Upper lobe of left lung (tissue), 6 donors: ENCODE measurements at places on chromosomes 2 and 18.

DNA sequence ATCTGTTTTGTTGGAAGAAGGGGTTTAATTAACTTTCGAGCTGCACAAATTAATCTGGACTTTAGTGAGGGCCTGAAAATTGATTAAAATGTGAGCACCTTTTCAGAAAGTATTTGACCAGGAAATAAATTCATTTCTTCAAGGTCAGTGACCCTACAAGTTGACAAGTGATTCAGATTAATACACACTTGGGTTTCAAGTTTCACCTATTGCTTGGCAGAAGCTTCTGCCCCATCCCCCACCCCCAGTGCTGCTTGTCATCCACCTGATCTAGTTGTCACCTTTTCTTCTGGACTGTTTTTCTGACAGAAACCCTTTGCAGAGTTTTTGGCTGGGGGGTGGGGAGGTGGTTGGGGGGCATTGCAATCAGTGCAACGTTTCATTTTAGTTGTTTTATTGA, 46.2 kb downstream of the RPRM start:
- DNase-seq = no peak

DNA sequence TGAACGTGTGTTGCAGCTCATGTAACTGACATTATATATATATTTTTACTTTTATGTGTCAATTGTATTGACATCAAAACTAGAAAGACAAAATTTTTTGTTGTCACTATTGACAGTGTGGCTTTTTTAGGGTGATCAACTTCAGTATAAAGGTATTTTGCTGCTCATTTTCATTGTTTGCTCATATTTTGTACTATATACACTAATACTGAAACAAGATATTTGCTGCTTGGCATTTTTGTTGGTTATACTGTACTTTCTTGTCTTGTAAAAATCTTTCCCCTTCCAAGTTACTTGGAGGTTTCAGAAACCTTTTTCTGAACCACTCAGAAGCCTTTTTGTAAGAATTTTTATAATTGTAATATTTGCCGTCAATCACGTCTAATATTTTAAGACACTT, 16.5 kb downstream of the AFTPH start:
- no peak for DNase-seq

- DNase-seq = no peak
Measured at GRCh38 chr2:37332560-37332959, 7.9 kb upstream of the PRKD3 start.

DNA sequence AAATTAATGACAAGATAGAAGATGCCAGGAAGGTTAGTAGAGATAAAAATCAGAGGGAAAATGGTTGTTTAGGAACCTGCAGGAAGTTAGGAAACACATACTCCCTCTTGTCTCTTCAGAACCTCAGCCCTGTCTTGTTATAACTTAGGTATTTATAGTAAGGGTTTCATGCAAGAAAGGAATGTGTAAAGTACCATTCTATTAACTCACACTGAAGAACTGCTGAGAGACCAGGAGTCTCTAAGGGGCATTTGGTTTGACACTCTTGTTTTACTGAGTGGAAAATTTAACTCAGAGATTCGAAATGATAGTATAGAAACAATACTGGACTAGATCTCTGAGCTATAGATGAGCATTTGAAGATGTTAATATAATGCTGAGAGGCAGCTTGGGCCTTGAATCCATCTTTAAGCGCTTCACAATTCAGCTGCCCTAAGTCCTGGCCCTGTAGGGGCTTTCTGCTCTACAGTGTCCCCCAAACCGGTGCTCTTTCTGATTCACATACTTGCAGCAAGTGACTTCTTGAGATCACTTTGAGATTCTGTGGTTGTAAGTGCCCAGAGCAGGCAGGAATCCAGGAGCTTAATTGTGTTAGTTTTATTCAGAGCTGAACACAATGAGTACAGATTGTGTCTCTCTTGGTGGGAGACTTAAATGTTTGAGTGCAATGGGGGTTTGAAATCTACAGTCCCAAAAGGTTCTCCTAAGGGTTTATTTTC, 235.0 kb upstream of the RGPD4 start:
- DNase-seq = no peak

DNA sequence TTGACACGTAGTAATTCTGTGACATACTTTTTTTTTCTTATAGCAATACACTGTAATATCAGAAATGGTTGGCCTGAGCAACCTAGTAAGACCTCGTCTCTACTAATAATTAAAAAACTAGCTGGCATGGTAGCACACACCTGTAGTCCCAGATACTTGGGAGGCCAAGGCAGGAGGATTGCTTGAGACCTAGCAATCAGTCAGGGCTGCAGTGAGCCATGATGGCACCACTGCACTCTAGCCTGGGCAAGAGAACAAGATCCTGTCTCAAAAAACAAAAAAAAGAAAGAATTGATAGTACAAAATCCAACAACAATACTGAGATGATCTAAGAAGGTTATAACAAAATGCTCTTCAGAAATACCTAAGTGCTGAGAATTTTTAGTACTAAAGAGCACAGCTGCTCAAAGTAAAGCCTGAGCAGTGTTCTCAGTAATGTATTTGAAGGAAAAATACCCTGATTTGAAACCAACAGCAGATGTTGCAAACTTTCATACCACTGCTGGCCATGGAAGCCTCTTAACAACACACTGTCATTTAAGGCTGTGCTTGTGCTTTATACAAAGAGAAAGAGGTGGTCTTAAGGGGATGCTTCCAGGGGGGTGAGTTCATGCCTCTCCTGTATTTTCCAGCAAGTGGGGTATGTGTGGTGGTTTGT, 132.6 kb upstream of the CDCA7 start:
- no peak for DNase-seq

GRCh38 chr18:3085612-3086011, 72.7 kb upstream of the LPIN2 start:
- DNase-seq = no peak

DNA sequence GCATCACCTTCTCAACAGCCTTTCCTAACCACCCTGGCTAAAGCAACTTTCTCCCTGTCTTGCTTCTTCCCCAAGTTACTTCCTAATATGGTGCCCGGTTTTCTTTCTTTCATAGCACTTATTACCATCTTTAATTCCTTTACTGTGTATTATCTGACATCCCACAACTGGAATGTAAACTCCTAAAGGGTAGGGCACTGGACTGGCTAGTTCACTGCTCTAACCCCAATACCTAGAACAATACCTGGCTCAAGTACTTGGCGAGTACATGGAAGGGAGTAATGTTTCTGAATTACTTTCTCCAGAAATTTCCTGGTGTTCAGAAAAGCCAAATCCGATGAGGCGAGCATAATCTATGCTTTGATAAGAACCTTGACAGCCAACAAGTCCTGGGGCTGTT, 22.7 kb upstream of the RNF103 start:
- DNase-seq = no peak

DNA sequence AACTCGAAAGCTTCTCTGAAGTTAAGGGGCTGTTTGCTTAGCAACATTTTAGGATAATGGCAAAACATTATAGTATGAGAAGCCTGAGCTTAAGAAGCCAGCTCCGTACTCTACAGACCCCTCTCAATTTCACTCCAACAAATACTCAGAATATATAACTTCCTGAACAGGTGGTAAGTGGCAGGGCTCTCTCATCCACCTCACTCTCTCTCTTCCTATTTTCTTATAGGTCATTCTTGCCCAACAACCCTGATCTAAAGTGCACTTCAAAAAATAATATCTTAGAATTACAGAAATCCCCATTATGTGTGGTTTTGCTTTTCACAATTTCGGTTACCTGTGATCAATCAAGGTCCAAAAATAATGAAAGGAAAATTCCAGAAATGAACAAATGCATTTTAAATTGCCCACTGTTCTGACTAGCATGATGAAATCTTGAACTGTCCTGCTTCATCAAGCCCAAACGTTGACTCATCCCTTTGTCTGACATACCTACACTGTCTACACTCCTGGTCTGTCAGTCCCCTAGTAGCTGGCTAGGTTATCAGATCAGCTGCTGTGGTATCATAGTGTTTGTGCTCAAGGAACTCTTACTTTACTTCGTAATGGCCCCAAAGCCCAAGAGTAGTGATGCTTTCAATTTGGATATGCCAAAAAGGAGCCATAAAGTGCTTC, 122.8 kb upstream of the COL5A2 start:
- no peak for DNase-seq

DNA sequence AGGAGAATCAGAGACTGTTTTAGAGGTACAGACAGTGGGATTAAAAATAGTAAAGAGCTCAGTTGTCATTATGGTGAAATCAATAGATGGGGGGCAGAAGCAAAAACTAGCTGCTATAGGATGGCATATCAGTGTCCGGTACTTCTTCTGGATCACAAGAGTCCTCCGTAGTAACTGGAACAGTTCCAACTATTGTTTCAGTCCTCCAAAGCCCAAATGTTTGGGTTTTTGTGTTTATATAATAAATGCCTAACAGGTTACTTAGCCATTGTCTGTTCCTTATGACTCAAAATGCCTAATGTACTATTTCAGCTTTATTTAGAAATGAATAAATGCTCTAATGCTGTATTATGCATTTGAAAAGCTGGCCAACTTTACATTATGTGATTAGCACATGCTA, 401.2 kb downstream of the PTH2R start:
- no peak for DNase-seq

DNA sequence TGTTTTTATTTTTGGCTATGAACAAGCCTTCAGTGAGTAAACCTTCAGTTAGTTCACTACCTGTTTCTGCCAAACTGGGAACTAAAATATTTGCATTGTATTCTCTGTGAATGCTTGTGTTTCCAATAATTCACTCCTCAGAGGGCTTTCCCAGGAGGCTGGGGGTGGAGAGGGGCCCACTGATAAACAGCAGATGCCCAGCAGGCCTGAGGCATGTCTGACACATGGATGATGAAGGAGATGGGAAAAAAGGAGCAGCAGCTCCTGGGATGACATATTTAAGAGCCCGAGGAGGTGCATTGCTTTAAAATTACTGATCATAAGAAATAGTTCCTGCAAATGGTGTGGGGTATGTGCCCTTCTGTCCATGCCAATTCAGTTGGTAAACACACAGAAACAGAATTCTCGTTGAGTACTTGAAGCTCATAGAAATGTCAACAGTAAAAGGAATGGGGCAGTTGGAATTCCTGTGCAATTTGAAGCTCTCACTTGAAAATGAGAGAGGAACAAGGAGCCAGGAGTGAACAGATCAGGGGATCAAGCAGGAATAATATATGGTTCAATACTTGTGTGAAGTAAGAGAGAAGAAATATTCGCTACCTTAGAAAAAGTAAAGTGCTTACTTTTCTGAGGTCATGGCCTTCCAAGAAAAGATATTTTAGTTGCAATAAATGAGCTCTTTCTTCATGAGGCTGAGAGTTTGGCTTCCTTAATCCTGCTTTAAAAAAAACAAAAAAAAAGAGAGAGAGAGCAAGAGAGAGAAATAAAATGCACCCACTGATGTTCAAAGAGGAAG, 22.0 kb upstream of the HNMT start:
- DNase-seq = no peak

GRCh38 chr2:31132786-31133185, 5.5 kb downstream of the GALNT14 start:
- DNase-seq = no peak

DNA sequence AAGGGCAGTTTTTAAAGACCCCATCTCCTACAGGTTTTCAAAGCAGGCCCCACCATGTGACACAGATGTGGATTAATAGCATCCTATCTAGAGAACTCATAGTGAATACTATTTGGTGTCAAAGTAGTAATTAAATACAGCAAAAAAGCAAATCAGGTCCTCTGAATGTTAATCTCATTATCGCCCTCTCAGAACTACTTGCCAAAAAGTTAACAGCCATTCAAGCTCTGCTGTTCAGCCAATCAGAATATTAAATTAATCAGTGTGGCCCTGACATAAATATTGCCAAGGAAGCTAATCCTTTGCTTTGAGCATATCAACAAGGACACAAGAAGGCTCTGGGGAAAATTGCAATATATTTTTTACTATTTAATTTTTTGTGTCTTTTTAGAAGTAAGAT, 428.9 kb upstream of the SOX11 start:
- no peak for DNase-seq

GRCh38 chr2:66803726-66804125, 368.8 kb downstream of the MEIS1 start:
- DNase-seq = no peak

GRCh38 chr2:212124598-212124997, 414.0 kb downstream of the ERBB4 start:
- DNase-seq = peak; percentile 24

GRCh38 chr2:145235312-145235711, 715.4 kb upstream of the ZEB2 start:
- no peak for DNase-seq

- no peak for DNase-seq
Measured at GRCh38 chr2:156037482-156037881, 295.0 kb downstream of the NR4A2 start.

DNA sequence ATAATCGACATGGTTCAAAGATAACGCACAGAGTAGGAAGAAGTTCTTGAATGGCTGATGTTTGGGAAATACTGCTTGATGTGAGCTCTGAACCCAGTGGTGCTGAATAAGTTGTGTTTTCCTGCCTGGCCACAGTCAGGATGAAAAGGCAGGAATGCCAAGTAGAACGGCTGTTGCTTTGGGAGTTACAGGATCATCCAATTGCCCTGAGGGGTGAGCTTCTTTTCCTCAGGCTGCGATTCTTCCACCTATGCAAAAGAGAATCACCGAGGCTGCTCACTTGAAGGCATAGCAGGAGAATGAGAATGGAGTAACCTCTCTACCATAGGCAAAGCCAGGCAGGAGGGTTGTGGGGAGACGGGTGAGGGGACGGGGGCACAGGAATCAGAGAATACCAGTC, 14.4 kb upstream of the IGFBP2 start:
- no peak for DNase-seq

DNA sequence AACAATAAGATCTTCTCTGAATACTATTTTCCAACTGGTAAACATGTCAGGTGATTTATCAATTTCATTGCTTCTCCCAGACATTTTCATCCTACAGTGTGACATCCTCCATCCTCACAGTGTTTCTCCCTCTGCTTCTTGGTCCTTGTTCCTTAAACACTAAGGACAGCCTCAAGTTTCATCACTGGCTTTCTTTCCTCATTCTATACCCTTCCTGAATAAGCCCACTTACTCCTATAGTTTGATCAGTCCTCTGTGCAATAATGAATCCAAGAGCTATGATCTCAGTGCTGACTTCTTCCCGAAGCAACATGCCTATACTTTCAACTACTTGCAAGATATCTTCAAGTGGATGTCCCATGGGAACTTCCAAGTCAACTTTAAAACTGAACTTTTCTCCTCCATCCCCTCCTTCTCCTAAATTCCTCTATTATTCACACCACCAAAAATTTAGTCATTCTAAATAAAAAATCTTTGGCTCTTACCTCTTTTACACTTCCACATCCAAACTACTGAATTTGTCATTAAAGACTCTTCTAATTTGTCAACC, 87.6 kb downstream of the FAM228A start:
- DNase-seq = no peak
